ENCODE measurements at places on chromosomes 1 and 21.

- DNase-seq: no peak
These were observed 144.2 kb upstream of the SOD1 start for GRCh38 chr21:31515253-31515652.

- no peak for DNase-seq
These were observed 2.5 kb downstream of the SLAMF6 start for GRCh38 chr1:160520582-160520981.

- no peak for DNase-seq
These were observed 1.6 kb downstream of the COL6A2 start for GRCh38 chr21:46099476-46099875.

- DNase-seq: no peak
These were observed 3.5 kb upstream of the LGR6 start for GRCh38 chr1:202189918-202190715.

GRCh38 chr1:213982289-213982671 lies 5.5 kb upstream of the PROX1 start:
- no peak for DNase-seq

- DNase-seq: no peak
These were observed 5.0 kb downstream of the VANGL2 start for GRCh38 chr1:160405331-160405877.

- DNase-seq: no peak
These were observed 27.2 kb downstream of the MRPL37 start for GRCh38 chr1:54227091-54227602.

- peak; percentile 81 for DNase-seq
These were observed 59.3 kb downstream of the H3-3A start for GRCh38 chr1:226121587-226122400.

DNA sequence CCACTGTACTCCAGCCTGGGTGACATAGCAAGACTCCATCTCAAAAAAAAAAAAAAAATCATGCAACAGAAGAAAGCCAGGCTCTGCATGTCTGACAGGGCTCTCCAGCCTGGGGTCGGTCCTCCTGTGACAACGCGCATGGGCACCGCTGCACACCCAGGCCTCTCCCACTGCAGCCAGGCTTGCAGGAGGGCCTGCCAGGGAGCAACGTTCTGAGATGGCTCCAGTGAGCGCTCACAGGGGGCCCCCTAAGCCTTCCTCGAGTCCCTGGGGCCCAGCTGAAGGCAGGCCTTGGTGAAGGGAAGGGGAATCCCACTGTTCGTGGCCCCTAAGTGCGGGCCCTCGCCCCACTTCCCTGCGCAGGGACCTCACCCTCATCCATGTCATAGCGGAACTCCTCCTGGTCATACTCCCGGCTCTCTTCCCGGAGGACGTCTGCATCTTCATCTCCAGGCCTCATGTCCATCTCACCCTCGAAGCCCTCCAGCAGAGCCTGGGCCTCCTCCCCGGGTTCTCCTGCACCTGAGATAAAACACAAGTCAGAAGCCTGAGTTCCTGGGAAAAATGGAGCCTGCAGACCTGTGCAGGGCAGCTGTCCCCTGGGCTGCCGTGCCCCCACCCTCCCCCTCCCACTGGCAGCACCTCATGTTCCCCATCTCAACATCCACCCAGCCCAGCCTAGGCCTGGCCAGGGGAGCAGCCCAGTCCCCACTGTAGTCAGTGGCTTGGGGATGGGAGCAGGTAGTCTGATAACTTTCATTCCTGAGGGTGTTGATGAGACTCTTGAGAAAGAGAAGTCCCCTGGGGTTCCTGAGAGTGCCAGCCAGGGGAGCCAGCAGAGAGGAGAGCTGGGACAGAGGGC lies 20.3 kb downstream of the RSPH1 start:
- no peak for DNase-seq

GRCh38 chr1:111191496-111191895 lies 8.9 kb downstream of the DENND2D start:
- no peak for DNase-seq

- no peak for DNase-seq
These were observed 697 bp upstream of the C21orf91 start for GRCh38 chr21:17819877-17820229.

GRCh38 chr21:34606621-34607020 lies 8.3 kb downstream of the RCAN1 start:
- no peak for DNase-seq

GRCh38 chr1:204074274-204075138 lies 1.6 kb downstream of the SOX13 start:
- DNase-seq: peak; percentile 54

- no peak for DNase-seq
These were observed 15.3 kb upstream of the OR2M4 start for GRCh38 chr1:248215880-248216279.

- peak; percentile 53 for DNase-seq
These were observed 45.1 kb downstream of the SLC2A1 start for GRCh38 chr1:42913426-42914091.

DNA sequence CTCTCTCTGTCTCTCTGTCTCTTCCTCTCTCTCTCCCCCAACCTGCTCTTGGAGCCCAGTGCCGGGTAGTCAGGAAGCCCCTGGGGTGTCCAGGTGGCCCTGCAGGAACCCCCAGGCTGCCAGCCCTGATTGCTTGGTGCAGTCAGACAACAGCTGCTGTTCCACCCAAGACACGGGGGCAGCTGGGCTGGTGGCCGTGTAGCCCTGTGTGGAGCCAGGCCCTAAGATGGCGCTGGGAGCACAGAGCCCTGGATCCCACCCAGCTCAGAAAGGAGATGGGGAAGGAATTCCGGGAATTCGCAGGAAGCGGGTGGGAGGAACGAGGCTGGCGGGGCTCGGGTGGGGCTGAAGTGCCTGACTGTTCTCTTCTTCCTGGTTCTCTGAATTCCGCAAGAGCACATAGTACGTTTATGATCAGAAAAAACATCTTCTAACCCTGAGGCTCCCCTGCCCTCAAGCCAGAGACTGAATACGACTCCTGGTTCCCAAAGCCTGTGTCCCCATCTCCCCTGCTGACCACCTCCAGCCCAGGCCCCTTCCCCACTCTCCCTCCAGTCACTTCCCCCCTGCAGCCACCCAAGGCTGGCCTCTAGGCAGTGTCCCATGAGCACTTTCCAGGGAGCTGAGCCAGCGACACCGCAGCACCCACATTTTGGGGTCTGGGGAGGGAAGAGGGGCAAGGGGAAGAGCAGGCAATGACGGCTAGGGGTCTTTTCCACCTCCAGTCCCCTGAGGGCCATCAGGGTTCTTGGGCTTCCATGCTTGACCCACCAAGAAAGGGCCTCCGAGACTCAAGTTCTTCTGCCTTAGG lies 55.0 kb downstream of the WNT9A start:
- DNase-seq: no peak

DNA sequence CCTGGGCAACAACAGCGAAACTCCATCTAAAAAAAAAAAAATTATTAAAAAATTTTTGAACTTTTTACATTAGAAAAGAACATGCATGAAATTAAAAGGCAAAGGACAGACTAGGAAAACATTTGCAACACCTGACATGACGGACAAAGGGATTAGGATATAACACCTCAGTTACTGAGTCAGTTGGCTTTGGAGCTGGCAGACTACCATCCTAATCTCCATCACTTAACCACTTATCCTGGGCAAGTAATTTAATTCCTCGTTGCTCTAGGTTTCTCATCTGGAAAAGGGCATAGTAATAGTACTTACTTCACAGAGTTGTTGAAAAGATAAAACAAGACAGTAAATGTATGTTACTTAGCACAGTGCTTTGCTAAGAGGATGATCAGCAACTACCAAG lies 11.9 kb downstream of the HECTD3 start:
- DNase-seq: no peak

DNA sequence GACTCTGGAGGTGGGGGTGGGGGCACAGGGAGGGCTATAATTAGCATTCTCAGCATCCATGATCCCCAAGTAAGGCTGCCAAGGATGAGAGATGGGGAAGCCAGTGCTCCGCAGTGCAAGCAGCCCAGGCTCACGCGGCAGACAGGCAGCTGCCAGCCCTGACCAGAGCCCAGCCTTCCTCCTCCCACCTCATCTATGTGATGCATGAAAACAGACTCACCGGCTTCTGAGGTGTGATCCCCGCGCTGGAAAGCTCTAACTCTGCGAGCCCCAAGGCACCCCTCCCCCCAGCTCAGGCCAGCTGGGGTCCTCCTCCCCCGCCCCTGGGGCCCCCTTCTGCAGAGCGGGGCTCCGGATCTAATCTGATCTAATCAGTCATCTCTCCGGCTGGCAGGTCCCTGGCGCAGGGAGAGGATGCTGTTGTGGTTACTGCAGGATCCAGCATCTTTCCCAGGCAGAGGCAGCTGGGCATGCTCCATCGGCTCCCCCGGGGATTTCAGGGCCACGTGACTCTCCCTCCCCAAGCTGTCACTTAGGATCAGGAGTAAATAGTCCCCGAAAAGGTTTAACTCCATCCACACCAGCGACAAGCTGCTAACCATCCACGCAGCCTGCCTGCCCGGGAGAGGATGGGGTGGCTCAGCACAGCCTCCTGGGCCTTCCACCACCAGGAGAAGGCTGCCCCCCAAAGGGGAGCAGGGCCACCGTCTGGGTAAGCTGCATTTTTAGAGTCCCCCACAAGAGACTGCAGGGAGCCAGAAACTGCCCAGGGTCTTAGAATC lies at the start of gene PLEKHA6:
PLEKHA6 (minus strand) TSS at position 456 of the 782 bp plus-strand sequence. CDS start 86,202 bp downstream, outside the sequence.
- DNase-seq: no peak

DNA sequence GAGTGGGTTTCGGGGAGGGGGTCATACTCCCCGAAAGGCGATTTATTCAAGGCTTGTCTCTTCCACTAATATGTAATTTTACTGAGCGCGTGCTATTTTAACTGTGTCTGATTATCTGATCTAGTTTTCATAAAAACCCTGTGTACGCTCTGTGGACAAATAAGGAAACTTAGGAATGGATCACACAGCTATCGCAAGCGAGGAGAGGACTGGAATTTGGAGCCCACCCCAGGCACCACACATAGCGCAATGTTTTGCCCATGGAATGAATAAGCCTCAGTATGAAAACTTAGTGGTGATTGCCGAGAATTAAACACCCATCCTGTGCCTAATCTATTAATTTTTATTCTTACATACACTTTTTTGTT lies 9.8 kb upstream of the RAB42 start:
- DNase-seq: no peak

- DNase-seq: no peak
These were observed 43.5 kb downstream of the CD34 start for GRCh38 chr1:207867136-207868109.

DNA sequence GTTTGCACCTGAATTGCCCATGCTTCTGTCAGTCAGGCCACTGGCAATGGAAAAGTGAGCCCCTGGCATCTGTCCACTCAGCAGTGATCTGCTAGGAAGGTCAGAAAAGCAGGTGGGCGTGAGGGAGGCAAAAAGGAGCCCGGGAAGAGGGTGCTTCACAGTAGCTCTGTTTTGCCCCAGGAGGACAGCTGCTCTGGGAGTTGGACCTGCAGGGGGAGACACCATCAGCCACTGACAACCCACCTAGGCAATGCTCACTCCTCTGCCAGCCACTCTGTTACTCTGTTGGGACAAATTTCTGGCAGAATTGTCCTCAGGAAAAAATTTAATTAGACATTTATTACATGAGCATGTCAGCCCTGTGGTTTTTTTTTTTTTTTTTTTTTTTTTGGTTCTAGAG lies 146.4 kb downstream of the LRIG2 start:
- DNase-seq: no peak

DNA sequence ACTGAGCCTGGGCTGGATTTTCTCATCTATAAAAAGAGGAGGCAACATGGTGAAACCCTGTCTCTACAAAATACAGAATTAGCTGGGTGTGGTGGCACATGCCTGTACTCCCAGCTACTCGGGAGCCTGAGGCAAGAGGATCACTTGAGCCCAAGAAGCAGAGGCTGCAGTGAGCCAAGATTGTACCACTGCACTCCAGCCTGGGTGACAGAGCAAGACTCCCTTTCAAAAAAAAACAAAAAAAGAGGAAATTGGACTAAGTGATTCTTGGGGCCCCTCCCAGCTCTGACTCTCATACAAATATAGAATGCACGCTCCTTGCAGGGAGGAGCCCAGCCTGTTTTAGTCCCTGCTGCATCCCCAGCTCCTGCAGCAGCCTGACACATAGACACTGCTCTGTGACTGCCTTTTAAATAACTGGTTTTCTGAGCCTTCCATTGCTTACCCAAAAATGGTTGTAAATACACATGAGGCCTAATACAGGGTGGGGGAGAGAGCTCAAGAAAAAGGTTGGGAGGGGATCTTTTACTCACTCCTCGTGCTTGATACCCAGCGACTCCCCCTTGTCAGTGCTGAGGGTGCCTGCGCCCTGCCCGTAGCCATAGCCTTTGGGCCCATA lies 17.2 kb downstream of the CSRP1 start:
- DNase-seq: no peak

DNA sequence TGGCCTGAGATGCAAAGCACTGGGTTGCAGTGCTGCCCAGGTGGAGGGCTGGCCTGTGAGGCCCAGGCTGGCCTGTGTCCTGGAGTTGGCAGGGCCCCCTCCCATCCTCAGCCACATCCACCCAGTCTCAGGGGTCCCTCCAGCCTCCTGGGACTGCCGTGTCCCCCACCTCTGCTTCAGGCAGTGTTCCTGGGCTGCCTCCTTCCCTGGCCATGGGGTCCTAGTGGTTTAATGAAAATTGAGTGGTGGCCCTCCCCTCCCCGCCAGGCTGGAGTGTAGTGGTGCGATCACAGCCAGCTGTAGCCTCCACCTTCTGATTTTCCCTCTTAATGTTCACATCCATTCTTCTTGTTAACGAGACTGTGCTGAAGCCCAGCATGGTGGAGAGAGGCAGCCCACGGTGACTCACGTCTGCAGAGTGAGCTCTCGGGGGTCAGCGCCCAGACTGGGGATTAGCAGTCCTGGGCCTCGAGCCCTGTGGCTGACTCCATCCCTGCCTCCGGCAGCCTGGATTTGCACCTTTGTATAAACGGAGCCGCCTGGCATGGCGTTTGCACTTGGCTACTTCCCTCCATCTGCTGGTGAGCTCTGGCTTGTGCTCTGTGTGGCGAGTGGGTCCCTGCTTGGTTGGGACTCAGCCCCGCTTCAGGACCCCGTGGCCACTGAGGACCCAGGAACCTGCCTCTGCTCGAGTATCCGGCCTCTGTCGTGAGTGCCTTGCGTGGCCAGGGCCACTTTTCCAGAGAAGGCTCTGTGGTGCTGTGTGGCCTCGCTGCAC lies 6.9 kb downstream of the MIB2 start:
- no peak for DNase-seq

DNA sequence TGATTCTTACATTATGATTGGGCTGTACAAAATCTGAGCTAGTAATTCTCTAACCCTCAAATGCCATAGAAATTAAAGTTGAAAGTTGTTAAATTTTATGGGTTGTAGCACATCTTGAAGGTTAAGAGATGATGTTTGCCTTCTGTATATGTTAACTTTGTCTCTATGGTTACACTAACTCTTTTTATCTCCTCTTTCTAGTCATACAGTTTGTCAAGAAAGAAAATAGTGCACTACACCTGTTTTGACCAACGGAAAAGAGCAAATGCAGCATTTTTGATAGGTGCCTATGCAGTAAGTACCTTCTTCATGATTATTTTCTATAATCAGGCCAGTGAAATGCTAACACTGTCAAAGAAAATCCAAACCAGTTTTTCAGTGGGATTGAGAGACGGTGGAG lies 38.2 kb downstream of the CDC14A start:
- no peak for DNase-seq

Measured in neuronal stem cell (in vitro differentiated cells).